ENCODE measurements at places on chromosomes 1 and 21.

GRCh38 chr1:17287130-17287776 is 20.7 kb upstream of the PADI4 start:
- DNase-seq = no peak

- DNase-seq = no peak
These were observed 72.6 kb downstream of the PGM1 start for GRCh38 chr1:63665824-63666223.

DNA sequence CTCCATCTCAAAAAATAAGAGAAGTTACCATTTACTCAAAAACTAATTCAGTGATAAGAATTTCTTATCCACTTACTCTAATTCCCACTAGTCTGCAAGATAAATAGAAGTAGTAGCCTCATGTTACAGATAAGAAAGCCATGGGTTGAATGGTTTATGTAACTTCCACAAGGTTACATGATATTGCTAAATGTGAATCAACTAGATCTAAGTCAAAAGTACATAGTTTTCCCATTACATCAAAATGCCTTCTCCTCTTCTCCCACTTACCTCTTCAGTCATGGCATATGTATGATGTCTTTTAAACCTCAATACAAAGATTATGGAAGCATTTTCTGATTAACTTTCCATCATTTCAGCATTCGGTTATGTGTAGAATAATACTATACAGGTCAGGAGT is 108.5 kb downstream of the ASH1L start:
- DNase-seq = no peak

GRCh38 chr1:96721053-96721415 is 550 bp upstream of the PTBP2 start:
- no peak for DNase-seq

DNA sequence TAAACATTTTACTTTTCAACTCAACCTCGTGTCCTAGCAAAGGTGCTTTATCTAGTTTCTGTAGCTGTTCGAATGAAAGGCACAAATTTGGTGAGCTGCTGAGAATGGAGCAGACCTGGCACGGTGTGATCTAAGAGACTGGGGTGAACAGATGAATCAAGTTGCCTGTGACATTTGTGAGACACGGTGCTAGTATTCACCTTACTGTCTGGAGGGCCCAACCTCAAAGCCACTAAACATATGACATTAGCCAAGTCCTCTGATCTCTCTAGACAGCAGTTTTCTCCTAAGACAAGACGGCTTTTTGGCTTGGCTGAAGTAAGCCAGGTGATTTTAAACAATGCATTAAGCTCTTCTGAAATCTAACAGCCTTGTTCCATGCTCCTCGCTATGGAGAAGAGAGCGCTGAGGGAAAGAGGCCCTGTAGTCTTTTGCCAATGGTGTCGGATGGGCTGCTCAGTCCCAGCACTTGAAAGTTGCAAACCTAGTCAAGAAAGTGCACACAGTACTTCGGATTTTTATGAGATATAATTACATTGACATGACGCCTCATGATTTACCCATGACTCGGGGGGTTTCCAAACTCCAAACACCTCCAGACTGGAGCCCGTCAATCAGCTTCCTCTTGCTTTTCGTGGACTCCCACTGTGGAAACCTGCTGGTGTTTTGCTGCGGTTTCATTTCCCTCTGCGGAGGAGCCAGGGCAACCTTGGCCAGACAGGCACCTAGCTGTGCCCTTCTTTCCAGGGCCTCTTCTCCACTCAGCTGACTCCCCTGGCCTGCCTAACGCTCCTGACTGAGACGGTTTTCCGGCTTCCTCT is 794 bp upstream of the TOR3A start:
- DNase-seq = no peak

- no peak for DNase-seq
These were observed 79.0 kb upstream of the JUN start for GRCh38 chr1:58862728-58863385.

- DNase-seq = no peak
These were observed 674.6 kb downstream of the PTPRC start for GRCh38 chr1:199313444-199313843.

DNA sequence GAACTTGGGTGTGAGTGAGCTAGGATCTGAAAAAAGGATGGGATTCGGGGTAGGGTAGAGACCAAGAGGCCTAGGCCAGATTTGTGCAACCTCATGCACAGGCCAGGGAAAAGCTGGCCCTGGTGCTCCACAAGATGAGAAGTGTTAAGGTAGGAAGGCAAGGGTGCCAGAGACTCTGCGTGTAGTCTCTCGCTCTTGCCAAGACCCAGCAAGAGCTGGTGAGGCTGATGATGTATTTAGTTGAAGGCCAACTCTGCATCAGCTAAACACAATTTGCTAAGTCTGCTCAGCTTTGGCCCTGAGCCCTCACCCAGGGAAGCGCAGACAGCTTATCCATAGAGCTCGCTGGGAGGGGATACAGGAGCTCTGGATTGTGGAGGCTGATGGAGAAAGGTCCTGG is 26.6 kb upstream of the SOX13 start:
- no peak for DNase-seq

GRCh38 chr1:151144474-151145303 is 1.7 kb downstream of the SEMA6C start:
- DNase-seq = no peak

GRCh38 chr1:12161324-12161661 is 5.5 kb upstream of the TNFRSF1B start:
- DNase-seq = no peak

DNA sequence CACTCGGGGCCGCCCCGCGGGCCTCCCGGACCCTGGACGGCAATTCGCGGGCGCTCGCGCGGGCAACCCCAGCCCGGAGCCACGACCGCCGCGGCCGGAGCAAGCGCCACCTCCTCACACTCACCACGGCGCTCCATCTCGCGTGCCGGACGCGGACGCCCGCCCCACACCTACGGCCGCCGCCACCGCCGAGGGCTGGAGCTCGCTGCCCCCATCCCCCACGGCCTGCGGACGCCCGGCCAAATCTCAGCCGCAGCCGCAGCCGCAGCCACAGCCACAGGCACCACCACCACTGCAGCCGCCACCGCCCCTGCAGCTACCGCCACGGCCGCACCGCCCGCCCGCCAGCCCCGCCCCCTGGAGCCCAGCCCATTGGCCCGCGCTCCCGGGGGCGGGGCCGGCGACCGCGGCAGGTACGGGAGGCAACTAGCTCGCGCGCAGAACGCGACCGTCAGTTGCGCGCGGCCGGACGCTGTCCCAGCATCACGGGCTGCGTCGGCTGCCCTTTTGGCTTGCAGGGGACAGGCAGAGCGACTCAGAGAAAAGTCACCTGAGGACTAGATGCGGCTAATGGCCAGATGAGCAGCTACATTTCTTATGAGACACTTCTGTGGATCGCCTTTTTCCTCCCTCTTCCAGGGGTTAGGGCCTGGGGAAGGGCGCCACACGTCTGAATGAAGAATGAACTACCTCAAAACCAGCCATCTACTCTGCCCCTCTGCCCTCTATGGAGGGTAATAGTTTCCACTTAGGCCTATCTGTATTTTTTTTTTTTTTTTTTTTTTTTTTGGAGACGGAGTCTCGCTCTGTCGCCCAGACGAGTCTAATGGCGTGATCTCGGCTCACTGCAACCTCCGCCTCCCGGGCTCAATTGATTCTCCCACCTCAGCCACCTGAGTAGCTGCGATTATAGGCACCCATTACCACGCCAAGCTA is at the start of gene ARHGAP29:
TSS of gene ARHGAP29 (minus strand) at position 294 of the 936 bp plus-strand sequence. CDS start 5,973 bp downstream, outside the sequence.
- no peak for DNase-seq

DNA sequence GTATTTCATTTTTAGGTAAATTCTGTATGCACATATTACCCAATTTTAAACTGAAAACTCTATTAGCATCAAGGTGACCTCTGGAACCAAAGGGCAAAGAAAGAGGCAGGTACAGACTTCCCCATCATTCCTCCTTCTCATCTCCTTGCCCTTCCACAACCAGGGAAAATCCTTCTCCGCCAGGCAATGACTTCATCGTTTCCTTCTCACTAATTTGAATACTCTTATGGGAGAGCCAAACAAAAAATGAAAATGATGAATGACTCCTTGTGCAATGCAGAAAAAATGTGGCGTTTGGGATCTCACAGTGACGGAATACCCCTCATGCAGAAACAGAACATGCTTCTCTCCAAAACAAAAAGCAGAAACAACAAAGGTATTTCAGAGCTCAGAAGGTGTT is 83.7 kb downstream of the HLCS start:
- no peak for DNase-seq

DNA sequence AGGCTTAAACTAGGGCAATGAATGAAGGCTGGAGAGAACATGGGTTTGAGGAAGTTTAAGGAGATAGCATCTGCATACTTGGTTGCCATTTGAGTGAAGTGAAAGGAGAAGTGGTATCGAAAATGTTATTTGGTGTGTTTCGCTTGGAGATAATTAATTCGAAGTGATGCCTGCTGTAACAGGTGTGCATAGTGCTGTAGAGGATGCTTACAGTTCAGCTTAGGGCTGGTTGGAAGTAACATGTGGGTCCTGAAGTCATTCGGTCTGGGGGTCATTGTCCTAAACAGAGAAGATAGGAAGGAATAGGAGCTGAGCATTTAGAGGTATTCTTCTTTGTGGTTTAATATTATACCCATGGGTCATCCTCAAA is 301 bp upstream of the NUDT17 start:
- DNase-seq = no peak

DNA sequence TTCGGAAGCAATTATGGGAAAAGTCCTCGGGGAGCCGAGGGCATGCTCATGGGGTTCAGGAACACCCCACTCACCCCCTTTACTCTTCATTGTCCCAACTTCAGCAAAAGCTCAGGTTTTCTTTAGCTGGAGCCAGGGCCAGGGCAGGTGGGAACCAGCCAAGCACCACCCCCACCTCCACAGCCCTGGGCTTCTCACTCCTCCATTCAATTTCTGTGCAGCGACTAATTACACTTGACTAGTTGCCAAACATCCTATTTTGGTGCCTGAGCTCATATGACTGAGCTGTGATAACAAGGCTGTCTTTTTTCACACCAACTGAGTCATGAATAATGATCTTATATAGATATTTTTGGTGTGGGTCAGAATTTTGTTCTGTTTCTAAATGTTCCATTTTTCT is 257.2 kb upstream of the AJAP1 start:
- no peak for DNase-seq

- no peak for DNase-seq
These were observed 309.1 kb downstream of the MATN1 start for GRCh38 chr1:30414086-30414850.

DNA sequence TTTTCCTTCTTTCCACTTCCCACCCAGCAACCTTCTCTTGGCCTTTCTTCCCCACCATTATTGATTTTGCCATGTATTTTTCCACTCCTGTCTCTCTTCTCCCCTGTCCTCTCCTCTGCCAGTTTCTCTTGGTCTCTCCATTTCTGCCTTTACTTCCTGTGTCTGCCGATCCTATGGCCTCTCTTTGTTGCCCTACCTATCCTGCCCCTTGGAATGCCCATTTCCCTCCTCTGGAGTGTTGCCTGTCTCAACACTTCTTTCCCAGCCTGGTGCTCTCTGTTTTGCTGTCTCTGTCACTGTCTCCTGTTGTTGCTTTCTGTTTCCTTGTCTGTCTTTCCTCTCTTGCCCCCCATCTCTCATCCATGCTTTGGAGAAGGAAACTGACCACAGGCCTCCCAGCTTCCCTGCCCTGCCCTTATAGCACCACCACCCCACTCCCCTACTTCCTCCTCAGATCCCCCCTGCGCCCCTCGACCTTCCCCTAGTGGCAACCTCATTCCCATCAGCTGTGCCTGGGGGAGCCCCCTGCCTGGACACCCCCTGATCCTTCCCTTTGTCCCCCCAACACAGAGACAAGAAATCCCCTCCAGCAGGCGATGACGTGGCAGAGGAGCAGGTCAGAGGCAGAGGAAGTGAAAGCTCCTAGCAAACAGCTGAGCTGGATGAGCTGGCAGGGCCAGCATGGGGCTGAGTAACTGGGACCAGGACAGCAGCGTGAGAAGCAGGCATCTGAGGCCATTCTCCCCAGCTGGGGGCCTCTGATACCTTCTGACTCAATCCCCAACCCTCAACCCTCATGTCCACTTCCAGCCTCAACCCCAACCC is 6.6 kb upstream of the ETV3L start:
- no peak for DNase-seq

GRCh38 chr1:47031059-47031458 is 7.6 kb downstream of the CYP4X1 start:
- DNase-seq = no peak

DNA sequence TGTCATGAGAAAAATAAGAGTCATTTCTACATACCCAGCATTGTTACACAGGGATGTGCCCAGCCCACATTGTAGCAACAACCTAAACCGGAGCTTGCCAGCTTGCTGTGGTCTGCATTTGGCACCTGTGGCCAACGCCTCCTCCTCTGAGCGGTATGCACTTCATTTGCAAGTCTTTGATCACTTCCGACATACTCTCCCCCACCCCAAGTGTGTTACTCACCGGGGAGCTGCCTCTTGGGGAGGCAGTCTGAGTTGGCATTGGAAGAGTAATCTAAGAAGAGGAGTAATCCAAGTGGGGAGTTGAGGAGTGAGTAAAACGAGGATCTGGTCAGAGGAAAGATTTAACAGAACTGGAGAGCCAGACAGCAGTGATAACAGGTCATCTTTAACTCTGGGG is 3.8 kb downstream of the BCL9 start:
- no peak for DNase-seq

DNA sequence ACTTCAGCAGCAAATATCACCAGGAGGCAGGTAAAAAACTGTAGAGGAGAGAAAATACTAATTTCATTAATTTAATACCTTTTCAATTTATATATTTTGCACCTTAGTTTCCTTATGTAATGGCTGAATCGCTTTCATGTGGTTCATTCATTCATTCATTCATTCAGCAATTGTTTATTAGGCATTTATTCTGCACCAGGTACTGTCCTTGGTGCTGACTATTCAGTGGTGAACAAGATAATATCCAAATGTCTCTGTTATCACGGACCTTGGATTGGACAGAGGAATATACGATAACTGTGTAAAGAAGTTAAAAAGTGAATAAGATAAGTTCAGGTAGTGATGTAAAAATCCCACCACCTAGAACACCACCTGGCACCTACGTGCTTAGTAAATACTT is 28.8 kb downstream of the TSPAN2 start:
- DNase-seq = no peak

DNA sequence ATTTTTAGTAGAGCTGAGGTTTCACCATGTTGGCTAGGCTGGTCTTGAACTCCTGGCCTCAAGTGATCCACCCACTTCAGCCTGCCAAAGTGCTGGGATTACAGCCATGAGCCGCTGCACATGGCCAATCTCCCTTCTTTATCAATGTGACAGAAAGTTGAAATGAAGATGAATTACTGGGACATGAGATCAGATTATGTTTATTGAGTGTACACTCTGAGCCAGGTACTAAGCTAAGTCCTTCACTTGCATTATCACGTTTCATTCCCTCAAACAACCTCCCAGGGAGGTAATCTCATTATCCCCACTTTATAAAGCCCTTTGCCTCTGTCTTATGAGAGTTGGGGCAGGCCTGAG is 6.3 kb upstream of the CHI3L2 start:
- DNase-seq = no peak

- no peak for DNase-seq
These were observed 88.4 kb upstream of the KCNA3 start for GRCh38 chr1:110763149-110763548.

DNA sequence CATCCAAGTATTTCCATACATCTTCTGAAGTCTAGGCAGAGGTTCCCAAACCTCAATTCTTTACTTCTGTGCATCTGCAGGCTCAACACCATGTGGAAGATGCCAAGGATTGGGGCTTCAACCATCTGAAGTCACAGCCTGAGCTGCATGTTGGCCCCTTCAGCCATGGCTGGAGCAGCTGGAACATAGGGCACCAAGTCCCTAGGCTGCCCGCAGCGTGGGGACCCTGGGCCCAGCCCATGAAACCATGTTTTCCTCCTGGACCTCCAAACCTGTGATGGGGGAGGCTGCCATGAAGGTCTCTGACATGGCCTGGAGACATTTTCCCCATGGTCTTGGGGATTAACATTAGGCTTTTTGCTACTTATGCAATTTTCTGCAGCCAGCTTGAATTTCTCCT is 729.8 kb downstream of the KCNT2 start:
- no peak for DNase-seq
